ENCODE measurements at places on chromosomes 11 and 22.

DNA sequence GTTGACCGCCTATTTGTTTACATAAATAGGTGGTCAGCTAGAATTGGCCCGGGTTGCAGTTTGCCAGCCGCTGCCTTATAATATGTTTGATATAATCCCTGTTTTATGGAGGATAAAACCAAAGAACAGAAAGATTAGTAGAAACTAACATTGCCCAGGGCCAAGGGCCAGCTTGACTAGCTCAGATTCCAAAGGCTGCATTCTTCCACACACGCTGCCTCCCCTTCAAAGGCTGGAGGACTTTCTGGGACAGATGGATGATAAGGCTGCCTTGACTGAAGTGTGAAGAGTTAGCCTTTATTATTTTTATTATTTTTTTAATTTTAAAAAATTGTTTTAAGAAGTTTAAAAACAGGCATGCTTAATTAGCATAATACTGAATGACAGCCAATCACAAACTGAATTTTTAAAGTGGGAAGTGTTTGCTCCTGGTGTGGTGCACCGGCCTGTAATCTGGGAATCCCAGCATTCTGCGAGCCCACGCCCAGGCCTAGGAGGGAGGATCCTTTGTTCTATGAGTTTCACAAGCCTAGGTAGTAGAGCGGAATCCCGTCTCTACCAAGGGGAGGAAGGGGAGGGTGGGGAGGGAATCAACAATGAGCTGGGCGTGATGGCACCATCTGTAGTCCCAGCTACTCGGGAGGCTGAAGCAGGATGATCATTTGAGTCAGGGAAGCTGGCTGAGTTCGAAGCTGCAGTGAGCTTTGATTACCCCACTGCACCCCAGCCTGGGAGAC is 114.9 kb downstream of the NAV2 start:
- DNase-seq, result no peak

- no peak for DNase-seq
These were observed 148.1 kb downstream of the SPON1 start for GRCh38 chr11:14110629-14111028.

- no peak for DNase-seq
These were observed 24.8 kb upstream of the NRIP3 start for GRCh38 chr11:9028581-9028980.

- peak; percentile 28 for DNase-seq
These were observed 31.0 kb downstream of the MCM5 start for GRCh38 chr22:35430897-35431322.

DNA sequence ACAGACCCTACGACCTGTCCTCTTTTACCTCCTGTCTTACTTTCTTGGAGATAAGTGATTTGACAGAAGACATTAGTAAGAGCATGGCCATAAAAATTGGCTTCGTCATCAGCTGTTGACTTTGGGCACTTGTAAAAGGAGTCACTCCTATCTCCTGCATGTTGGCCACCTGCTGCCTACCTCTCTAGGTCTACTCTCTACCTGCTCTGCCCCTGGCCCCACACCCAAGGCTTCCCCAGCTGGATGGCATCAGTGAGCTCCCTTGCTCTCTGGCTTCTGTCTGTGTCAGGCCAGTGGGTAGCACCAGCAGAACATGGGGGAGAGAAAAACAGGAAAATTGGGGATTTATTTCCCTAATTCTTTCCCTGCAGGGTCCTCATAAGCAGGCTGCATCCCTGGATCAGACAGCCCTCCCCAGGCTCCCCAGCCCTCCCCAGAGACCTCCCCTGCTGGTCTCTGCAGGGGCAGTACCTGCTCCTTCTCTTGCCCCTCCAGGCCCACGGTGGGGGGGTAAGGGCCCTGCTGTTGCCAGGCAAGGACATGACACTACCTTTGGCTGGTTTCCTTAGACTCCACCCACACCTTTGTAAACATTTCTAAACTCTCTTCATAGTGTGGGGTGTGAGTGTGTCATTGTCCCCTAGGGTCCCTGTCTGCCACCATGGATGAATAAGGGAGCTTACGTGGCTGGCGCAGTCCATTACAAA is 157.0 kb upstream of the NECTIN1 start:
- DNase-seq, result no peak

- DNase-seq, result no peak
These were observed 13.0 kb downstream of the APBB1 start for GRCh38 chr11:6405846-6406245.

DNA sequence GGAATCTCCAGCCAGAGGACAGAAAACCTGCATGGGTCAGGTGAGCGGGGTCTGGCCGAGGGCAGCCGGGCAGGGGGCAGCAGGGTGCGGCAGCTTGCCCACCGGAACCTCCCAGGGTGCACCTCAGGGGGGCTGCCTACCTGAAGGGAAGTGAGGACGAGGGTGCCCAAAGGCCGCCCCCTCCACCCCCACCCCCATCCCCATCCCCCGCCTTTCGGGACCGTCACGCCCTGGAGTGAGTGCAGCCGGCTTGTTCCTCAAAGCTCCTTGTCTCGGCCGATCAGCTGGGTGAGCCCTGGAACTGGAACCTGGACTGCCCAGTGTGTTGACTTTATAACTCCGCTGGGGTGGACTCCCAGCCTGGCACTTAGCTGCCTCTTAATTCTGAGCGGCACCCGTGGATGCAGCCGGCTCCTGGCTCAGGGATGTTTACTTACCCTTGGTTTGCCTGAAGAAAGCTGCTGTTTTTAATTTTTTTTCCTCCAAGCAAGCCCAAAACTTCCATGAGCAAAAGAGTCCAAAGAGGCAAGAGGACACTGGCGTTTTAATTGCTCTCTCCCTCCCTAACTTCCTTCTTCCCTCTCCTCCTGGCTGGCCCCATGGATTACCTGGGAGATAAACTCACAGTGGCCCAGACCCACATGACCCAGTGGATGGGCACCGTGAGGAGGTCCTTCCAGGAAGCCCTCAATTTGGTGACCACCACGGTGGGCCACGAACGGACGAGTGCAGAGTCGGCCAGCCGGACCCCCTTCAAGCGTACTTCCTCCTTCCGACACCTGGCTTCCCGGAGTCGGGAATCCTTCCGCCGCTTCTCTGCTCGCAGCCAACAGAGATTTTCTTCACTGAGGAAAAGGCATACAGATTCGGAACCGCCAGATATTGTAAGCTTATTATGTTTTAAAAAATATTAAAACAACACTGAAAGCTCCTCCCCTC is 87.8 kb upstream of the CRYBB3 start:
- no peak for DNase-seq

GRCh38 chr11:100625041-100625440 is 62.0 kb upstream of the ARHGAP42 start:
- no peak for DNase-seq

- DNase-seq, result no peak
These were observed 211.4 kb downstream of the ETS1 start for GRCh38 chr11:128375961-128376360.

DNA sequence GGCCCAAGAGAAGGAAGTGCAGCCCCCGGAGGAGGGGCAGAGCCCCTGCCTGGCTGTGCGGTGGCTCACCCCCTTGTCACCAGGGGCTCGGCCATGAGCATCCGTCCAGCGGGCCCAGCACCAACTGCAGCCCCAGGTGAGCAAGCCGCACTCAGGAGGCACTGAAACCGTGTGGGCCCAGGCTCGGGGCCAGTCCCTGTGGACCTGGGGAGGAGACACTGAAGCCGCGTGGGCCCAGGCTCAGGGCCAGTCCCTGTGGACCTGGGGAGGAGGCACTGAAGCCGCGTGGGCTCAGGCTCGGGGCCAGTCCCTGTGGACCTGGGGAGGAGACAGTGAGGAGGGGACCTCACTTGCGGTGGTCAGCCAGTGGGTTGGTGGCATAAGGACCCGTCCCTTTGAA is 13.9 kb downstream of the LSP1 start:
- DNase-seq, result no peak

All from stimulated activated CD4-positive, alpha-beta T cell treated with anti-CD3 and anti-CD28 coated beads, Interleukin-12 subunit alpha, Interleukin-12 subunit beta, amount 100 ng/mL, for 24 hours (primary cell).